DMS153 (cell line): ENCODE measurements at places on chromosomes 5 and 9.

- DNase-seq: no peak
Observed at GRCh38 chr5:66708368-66708767, 112.2 kb downstream of the MAST4 start.

- no peak for DNase-seq
Observed at GRCh38 chr9:75880618-75881017, 9.9 kb upstream of the PCSK5 start.

DNA sequence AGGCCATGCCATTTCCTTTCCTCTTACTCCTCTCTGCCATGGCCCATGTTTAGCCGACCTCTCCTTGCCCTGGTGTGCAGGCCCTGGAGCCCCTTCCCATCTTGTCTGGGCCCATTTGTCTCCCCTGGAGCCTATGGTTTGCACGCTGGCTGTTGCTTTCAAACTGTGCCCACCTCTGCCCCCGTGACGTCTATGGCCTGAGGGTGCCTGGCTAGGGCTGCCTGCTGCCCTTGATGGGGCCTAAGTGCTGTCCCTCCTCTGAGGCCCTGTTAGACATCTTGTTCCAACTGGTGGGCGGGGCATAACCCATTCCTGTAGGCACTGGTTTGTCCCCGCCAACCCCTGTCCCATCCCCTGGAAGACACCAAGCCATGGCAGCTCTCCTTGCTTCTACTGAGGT, 22.7 kb upstream of the ENHO start:
- DNase-seq: no peak

GRCh38 chr5:120053841-120054240, 410.3 kb upstream of the PRR16 start:
- no peak for DNase-seq

GRCh38 chr5:153881687-153882086, 157.0 kb downstream of the FAM114A2 start:
- no peak for DNase-seq

GRCh38 chr9:83047839-83048775, 14.8 kb downstream of the RASEF start:
- DNase-seq: no peak

DNA sequence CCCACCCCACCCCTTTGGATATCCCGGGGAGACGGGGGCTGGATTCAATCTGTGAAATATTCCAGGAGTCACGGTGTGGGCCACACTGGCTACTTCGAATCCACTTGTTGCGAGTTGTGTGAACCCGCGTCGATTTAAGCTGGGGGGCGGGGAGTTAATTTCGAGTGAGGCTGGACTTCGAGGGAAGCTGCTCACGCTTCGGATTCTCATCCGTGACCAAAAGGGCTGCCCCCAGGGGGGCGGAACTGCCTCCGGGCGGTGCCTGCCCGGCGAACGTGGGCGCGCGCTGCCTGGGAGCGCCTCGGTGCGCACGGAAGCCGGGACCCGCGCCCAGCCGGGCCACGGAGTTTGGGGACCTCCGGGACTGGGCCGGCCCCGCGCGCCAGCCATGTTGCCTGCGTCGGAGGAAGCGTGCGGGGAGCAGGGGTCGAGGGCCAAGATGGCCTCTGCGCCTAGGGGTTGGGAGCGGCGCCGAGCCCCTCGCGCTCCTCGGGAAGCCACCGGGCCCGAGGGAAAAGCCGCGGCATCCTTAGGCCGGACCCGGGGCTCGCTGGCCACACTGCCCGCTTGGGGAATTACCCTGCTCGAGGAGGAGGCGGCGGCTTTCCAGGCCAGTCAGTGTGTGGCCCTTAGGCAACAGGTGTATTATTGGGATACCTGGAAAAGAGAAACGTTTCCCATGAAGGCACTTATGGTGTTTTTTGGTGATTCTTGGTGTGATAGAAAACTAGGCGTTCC, 975 bp downstream of the OCLN start:
- DNase-seq: no peak
